ENCODE measurements at places on chromosomes 13 and 19.
A peak's percentile ranks its signal among the peaks of the same experiment; 100 is the strongest.

DNA sequence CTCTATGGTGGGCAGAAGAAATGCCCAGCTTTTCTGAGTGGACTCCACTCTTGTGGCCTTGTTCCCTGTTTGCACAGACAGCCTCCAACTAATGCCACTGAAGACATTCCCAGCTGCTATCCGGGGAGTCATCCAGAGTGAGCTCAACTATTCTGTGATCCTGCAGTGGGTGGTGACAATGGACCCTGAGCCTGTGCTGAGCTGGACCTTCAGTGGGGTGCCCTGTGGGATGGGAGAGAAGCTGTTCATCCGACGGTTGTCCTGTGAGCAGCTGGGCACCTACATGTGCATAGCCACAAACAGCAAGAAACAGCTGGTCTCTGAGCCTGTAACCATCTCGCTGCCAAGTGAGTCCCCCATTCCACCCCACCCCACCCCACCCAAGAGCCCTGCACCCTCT, 10.3 kb downstream of the IGSF23 start:
- DNase-seq, result no peak

DNA sequence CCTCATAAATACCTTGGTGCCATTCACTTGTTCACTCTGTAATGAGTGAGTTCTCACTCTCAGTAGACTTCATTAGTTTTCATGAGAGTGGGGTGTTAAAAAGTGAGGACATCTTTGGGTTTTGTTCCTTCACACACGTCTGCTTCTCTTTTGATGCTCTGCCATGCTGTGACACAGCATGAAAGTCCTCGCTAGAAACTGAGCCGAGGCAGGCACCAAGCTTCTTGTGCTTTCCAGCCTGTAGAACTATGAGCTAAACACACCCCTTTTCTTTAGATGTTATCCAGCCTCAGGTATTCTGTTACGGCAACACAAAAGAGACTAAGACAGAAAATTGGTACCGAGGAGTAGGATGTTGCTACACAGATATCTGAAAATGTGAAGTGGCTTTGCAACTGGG, 43.7 kb downstream of the ALOX5AP start:
- DNase-seq, result no peak

DNA sequence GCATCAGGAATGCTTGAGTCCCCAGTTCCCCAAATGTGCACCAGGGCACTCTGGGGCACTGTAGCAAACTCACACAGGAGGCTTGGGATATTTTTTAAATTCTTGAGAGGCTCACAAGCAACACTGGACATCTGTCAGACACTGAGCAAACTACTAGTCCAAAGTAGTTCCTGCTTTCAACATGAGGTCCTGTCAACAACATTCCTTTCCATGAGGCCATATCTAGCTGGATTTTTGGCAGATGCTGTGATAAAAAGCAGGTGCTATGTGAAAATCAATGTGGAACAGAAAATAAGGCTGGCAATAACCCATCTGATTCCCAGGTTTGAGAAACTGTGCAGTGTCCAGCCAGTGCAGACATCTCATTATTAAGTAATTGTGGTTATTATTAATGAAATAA, 50.5 kb downstream of the STARD13 start:
- peak; percentile 88 for DNase-seq

GRCh38 chr13:23322353-23323336, 110.9 kb downstream of the SACS start:
- DNase-seq, result no peak

DNA sequence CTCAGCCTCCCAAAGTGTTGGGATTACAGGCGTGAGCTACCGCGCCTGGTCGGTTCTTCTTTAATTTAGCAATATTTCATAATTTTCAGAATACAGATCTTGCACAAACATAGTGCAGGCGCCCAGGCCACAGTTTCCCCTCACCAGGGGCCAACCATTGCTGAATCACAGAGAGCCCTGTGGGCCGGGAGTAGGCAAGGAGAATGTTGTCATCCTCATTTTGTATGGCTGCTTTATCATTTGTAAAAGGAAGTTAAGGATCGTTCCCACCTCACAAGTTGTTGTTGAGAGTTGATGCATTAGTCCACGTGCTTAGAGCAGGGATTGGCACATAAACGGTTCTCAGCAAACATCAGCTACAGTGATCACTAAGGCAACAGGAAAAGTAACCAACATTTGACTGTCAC, 30.2 kb downstream of the MEIS3 start:
- no peak for DNase-seq

Data from fibroblast of skin of abdomen (primary cell).